ENCODE measurements at places on chromosomes 4 and X. TPM values are rescaled to one million over a fixed set of nuclear protein-coding genes. Genes with fewer than 3 reads are reported as not detected.

GLUD2 gene
- 3.5 TPM for total RNA-seq

DNA sequence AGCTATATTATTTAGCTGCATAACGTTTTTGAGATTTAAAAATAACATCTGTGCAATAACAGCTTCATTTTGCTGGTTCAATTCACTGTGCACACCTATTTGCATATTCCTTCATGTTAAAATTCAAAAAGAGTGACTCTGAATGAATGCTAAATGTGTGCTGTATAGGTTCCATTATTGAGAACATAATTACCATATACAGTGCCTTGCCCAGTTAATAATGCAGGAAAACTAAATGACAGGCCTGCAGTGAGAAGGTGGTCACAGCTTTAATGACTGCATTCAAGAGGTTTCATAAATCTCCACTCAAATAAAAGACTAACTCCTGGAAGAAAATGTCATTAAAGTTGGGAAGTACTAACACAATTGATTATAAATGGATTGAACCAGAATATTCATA lies 1183.2 kb upstream of the ADGRL3 start:
- DNase-seq: no peak

DNA sequence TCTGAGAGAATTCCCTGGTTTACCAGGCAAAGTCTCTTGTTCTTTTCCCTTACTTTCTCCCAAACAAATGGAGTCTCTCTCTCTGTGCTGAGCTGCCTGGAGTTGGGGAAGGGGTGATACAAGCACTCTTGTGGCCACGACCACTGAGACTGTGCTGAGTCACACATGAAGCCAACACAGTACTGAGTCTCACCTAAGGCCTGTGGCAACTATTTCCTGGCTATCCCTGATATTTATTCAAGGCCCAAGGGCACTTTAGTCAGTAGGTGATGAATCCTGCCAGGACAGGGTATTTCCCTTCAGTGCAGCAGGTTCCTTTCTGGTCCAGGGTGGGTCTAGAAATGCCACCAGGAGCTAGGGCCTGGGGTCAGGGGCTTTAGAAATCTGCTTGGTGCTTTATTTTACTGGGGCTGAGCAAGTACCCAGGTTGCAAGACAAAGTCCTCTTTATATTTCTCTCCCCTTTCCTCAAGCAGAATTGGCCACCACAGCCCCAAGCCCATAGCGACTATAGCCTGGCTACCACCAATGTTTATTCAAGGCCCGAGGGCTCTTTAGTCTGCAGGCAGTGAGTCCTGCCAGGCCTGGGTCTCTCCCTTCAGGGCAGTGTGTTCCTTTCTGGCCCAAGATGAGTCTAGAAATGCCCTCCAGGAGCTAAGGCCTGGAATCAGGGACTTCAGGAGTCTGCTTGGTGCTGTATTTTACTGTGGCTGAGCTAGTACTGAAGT lies 10.5 kb downstream of the ARL13A start:
- peak; percentile 69 for DNase-seq

GRCh38 chrX:46317163-46317562 lies 228.1 kb downstream of the ZNF674 start:
- DNase-seq: peak; percentile 87

- DNase-seq: no peak
These were observed 63.6 kb downstream of the UPRT start for GRCh38 chrX:75337525-75337924.

DNA sequence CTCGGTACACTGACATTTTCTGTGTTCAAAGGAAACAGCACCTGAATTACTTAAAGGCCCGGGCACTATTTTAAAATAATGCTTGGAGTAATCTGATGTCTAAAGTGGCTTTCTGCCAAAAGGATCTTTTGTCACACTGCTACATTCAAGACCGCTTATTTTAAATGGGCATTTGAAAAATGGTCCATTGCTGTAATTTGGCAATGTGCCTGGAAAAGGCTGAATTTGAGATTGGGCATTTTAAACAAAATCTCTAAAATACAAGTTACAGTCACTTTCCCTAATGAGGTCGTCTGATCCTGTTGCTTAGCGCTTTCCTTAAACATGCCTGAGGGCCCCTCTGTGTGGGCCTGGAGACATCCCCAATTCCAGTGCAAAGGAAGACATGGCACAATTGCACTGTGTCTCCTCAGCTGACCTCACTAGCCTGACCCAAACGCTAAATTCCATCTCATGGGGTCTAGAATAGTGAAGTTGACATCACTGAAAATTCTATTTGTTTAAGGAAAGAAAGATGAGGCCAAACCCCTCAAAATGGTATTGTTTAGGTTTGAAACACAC lies 214.2 kb downstream of the GPC3 start:
- no peak for DNase-seq

REST gene
- 71.8 TPM for total RNA-seq
